ENCODE measurements at places on chromosomes 7 and 10. TPM values are rescaled to one million over a fixed set of nuclear protein-coding genes. Genes with fewer than 3 reads are reported as not detected.

FAM25C gene
- not detected for total RNA-seq

TSPAN33 gene
- 18.7 TPM for total RNA-seq

MYL10 gene
- not detected for total RNA-seq

DNA sequence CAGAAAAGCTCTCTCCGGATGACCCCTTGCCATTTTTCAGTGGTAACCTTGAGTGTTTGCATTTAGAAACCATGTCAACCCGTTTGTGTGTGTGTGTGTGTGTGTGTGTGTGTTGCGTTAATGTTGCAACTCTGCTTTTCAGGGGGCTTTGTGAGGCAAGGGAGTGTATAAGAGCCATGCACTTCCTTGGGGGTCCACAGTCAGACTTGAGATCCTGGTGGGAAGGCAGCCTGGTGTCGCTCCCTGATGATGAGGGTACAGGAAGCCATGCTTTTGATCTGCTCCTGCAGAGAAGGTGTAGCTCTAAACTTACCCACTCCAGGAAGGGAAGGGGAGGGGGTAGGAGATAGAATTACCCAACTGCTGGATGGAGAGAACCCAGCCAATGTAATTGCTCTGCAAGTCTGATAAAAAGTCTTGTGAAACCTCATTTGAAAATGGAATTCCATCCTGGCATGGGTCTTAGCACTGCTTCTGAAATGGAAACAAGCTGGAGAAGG is 10.7 kb downstream of the GRK5 start:
- no peaks in the 10 kb centered on the region for H3K27me3 ChIP-seq
- peaks cover 26% of the 10 kb centered on the region for H3K4me1 ChIP-seq
- no peak overlapping the region for H3K4me3 ChIP-seq
- DNase-seq: no peak

DNA sequence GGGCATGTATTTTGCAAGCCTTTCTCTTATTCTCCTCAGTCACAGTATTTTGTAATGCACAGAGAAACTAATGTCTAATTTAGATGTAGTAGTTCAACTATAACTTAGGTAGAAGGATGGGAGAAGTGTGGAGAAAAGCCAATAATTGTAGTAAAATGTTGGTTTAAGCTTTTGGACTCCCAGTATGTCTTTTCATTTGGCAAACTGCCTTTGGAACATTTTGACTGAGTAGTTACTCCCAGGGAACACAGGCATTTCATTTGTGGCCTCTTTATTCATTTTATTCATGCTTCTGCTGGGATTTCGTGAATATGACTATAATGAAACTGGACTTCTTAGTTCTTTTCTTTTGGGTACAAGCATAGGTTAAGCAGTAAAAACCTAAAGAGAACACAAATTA is 79.0 kb downstream of the EXOC4 start:
- H3K27ac ChIP-seq: no peak overlapping the region
- no peak overlapping the region for H3K4me3 ChIP-seq
- H3K4me1 ChIP-seq: peaks cover 4% of the 10 kb centered on the region
- no peak for DNase-seq
- no peaks in the 10 kb centered on the region for H3K27me3 ChIP-seq
- peaks cover 74% of the 10 kb centered on the region for H3K36me3 ChIP-seq

- no peaks in the 10 kb centered on the region for H3K36me3 ChIP-seq
- no peaks in the 10 kb centered on the region for H3K27me3 ChIP-seq
- H3K4me1 ChIP-seq: peaks cover 13% of the 10 kb centered on the region
- H3K27ac ChIP-seq: no peak overlapping the region
Measured at GRCh38 chr10:58439632-58440364, 54.6 kb downstream of the TFAM start.

- DNase-seq: no peak
- H3K27ac ChIP-seq: no peak overlapping the region
- no peaks in the 10 kb centered on the region for H3K4me1 ChIP-seq
- no peak overlapping the region for H3K4me3 ChIP-seq
- peaks cover 4% of the 10 kb centered on the region for H3K36me3 ChIP-seq
- H3K27me3 ChIP-seq: no peaks in the 10 kb centered on the region
Measured at GRCh38 chr7:92485974-92486373, 8.2 kb upstream of the ERVW-1 start.

DNA sequence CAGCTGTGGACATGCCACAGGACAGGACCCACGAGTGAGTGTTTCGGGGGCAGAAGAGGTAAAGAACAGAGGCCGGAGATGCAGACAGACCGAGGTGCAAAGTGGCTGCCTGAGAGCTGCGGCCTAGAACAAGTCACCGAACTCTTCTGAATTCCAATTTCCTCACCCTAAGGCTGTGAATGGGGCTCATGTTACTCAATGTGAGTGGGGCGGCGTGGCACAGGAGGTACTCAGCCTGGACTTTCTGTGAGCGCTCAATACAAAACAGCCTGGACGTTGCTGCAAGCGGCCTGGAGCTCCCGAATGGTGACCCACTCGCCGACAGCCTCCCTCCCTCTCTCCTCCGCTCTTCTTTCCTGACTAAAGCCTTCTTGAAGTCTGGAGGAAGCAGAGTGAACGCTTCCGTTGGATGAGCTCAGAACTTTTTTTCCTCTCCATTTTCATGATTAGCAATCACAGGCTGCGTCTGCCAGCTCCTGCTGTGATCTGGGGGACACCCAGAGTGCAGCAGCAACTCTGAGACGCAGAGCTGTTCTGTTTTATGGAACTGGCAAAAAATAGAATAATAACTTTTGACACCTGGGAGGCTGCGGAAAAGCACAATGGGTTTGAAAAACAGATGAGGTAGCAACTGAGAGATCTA is 108.5 kb downstream of the PTPRN2 start:
- H3K36me3 ChIP-seq: no peaks in the 10 kb centered on the region
- H3K4me3 ChIP-seq: no peak overlapping the region

DNA sequence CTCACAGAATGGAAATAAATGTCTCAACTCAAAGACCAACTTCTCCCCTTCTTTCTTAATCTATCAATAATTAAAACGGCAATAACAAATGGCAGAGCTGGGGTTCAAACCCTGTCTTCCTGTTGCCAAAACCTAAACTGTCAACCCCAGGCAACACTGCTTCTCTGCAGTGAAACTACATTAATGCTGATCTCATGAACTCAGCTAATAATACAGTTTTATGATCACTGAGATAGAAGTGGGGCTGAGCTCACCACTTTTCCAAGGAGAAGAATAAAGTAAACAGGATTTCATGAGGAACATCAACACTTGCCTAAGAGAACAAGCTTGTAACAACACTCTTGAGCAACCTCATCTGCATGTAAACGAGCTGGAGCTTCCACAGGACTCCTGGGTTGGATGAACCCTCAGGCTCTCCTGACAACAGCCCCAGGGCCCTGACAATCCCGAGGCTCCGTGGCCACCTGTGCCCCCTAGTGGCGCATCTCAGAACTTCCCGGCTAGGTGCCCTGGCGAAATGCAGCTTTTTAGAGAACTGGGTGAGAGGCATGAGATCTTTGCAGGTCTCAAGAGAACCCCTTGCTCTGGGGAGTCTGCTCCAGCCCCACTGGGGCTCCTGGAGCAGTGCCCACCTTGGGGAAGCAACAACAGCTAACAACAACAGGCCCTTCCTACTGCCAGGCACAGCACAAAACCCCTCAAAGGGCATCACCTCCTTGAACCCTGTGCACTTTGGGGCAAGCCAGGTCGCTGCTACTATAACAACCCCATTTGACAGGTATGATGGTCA is 169.3 kb downstream of the SH3PXD2A start:
- peak; percentile 76 for DNase-seq
- H3K4me1 ChIP-seq: no peaks in the 10 kb centered on the region
- no peaks in the 10 kb centered on the region for H3K27me3 ChIP-seq
- no peak overlapping the region for H3K4me3 ChIP-seq
- no peaks in the 10 kb centered on the region for H3K36me3 ChIP-seq

DNA sequence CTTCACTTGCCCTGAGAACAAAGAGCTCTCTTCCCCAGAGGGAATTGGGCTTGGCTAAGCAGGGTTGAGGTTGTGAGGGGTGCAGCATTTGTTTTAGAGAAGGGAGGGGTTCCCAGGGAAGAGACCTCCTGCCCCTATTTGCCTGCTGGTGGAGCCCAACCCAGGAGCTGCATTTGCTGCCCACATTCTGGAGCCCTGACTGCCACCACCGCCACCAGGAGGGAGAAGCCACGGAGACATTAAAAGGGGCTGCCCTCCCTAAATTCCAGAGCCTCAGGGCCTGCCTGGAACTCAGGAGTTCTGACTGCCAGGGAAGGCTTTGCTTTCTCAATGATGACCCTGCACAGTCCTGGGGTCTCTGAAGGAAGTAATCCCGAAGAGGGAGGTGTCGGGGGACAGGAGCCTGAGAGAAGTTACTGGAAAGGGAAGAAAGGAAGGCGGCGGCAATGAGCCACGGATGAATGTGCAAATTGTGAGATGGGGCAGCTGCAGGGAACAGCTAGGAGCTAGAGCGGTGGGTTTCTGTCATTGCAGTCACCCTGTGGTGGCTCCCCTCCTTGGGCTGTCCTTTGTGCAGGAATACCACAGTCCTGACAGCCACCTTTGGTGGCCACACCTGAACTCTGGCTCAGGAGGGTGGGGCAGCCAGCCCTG is 51.3 kb downstream of the NEURL1 start:
- DNase-seq: no peak
- no peaks in the 10 kb centered on the region for H3K36me3 ChIP-seq
- H3K4me1 ChIP-seq: peaks cover 13% of the 10 kb centered on the region
- no peak overlapping the region for H3K4me3 ChIP-seq
- H3K27ac ChIP-seq: no peak overlapping the region
- H3K27me3 ChIP-seq: peaks cover 9% of the 10 kb centered on the region

DNA sequence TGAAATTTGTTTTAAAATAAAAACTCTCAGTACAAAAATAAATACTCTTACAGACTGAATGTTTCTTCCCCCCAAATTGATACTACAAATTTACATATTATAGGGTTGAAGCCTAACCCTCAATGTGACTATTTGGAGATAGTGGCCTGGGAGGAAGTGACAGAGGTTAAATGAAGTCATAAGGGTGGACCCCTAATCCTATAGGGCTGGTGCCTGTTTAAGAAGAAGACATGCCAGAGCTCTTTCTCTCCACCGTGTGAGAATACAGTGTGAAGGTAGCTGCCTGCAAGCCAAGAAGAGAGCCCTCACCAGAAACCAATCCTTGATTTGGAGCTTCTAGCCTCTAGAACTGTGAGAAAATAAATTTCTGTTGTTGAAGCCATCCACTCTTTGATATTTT is 67.6 kb downstream of the MCU start:
- H3K4me1 ChIP-seq: no peaks in the 10 kb centered on the region
- no peak for DNase-seq
- H3K4me3 ChIP-seq: no peak overlapping the region
- no peaks in the 10 kb centered on the region for H3K27me3 ChIP-seq

DNA sequence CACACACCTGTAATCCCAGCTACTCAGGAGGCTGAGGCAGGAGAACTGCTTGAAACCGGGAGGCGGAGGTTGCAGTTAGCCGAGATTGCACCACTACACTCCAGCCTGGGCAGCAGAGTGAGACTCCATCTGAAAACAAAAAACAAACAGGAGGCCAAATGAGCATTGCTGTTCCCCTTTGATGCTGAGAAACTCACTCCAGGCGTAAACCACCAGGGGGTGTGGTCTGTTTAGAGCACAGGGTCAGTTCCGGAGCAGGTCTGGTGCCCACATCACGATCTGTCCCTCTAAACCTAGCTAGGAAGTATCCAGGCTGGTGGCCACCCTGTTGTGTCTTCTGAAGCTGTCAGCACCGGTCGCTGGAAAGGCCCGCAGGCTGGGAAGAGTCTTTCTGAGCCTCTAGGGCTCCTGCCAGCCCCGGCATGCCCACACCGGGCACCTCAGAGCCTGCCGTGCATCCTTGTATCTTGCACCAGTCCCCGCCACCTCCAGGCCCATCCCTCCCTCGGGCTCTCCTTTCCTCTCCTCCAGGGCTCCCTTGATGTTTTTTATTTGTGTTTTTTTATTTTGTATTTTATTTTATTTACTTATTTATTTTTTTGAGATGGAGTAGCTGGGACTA is 66.3 kb upstream of the SH2B2 start:
- H3K4me3 ChIP-seq: no peak overlapping the region
- DNase-seq: no peak
- no peaks in the 10 kb centered on the region for H3K36me3 ChIP-seq
- H3K27me3 ChIP-seq: no peaks in the 10 kb centered on the region
- H3K4me1 ChIP-seq: no peaks in the 10 kb centered on the region
